ENCODE measurements at places on chromosomes 3 and 15. TPM values are rescaled to one million over a fixed set of nuclear protein-coding genes. Genes with fewer than 3 reads are reported as not detected.

The TTC23 gene
- total RNA-seq = 16.2 TPM

The GAP43 gene
- not detected for total RNA-seq

The CALML4 gene
- total RNA-seq = 3.1 TPM

The CCR8 gene
- not detected for total RNA-seq

The SMCO1 gene
- not detected for total RNA-seq

The A4GNT gene
- not detected for total RNA-seq

The FANCD2OS gene
- not detected for total RNA-seq

The GRK7 gene
- not detected for total RNA-seq

The DISP2 gene
- under 0.01 TPM for total RNA-seq

The SNUPN gene
- total RNA-seq = 13.5 TPM

The AMOTL2 gene
- total RNA-seq = 114 TPM

The IL20RB gene
- 86.8 TPM for total RNA-seq

The XYLB gene
- 2.1 TPM for total RNA-seq

The DZIP3 gene
- 2.9 TPM for total RNA-seq

The RFT1 gene
- total RNA-seq = 14.9 TPM

The SKIC8 gene
- 39.9 TPM for total RNA-seq

The KIF23 gene
- total RNA-seq = 4.6 TPM

The KY gene
- not detected for total RNA-seq

The GHSR gene
- total RNA-seq = not detected

The IL12A gene
- 0.72 TPM for total RNA-seq

The CACNA2D2 gene
- not detected for total RNA-seq

The ROPN1 gene
- not detected for total RNA-seq

The WNT7A gene
- 8.1 TPM for total RNA-seq

The RNF123 gene
- 17.1 TPM for total RNA-seq

The CEP19 gene
- 1.9 TPM for total RNA-seq

The HES1 gene
- 100 TPM for total RNA-seq

The NEDD4 gene
- total RNA-seq = 27.3 TPM

The ITIH3 gene
- total RNA-seq = not detected

The LXN gene
- total RNA-seq = 3.9 TPM

The KCNMB3 gene
- 0.21 TPM for total RNA-seq

The AMT gene
- total RNA-seq = 1.7 TPM

The CAND2 gene
- total RNA-seq = 2.2 TPM

The ZIC1 gene
- total RNA-seq = not detected

The FGF7 gene
- under 0.01 TPM for total RNA-seq

The PEX5L gene
- total RNA-seq = under 0.01 TPM

The NR2E3 gene
- total RNA-seq = not detected

The CFAP100 gene
- total RNA-seq = not detected

The SCAANT1 gene
- not detected for total RNA-seq

All from tracheal epithelial cell (primary cell).